ENCODE measurements at places on chromosomes 16 and 17. TPM values are rescaled to one million over a fixed set of nuclear protein-coding genes. Genes with fewer than 3 reads are reported as not detected.

Gene HAP1
- 1.6 TPM for total RNA-seq

DNA sequence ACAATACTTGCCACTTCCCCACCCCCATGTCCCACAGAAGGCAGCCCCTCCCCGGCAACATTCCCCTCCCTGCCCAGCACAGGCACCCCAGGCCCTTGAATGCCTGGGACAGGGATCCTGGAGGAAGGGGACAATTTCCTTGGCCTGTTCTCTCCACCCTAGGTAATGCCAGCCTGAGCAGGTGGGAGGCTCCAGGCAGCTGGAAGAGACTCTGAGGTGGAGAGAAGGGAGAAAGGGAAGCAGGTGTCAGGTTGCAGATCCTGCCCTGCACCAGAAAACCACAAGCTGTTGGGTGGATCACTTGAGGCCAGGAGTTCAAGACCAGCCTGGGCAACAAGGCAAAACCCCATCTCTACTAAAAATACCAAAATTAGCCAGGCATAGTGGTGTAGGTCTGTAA lies 8.9 kb downstream of the MPP2 start:
- no peak for DNase-seq

Gene CNGB1
- not detected for total RNA-seq

Gene NTHL1
- 39.3 TPM for total RNA-seq

Gene KCTD19
- total RNA-seq, result 0.21 TPM

DNA sequence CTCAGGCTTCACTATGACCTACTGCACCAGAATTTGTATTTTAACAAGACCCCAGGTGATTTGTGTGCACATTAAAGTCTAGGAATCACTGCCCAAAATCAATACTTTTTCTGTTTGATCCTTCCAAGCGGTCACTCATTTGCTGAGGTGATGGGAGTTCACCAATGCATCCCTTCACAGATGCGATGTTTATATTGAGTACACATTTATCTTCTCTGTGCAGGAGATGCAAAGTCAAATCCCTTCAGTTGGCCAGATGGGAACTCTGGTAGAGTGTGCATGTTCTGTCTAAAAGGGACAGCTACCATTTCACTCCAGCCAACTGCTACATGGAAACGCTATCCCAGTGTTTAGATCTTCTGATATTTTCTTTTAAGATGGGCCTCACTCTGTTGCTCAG lies 122.6 kb upstream of the HS3ST2 start:
- no peak for DNase-seq

DNA sequence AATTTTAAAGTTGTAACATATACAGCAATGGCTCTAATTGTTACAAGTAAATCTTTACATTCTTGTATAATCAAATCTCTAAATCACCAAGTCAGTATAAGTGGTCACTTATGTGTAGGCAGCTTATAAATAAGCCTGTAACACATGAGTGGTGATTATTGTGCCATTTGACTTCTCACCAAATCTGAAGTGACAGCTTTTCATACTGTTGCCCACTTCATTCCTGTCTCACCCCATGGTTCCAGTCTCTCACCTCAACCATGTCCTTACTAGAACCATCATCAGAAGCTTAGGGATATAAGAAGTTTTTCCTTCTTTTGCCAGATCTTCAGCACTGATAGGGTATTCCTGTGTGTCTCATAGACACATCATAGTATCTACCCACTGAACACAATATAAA lies 23.5 kb downstream of the TNRC6A start:
- no peak for DNase-seq

GRCh38 chr16:2210386-2211365 lies at the start of gene BRICD5:
TSS of gene BRICD5 (minus strand) at chr16:2210863. CDS start at chr16:2210833, 30 bp downstream.
- DNase-seq, result no peak

GRCh38 chr17:71441098-71441497 lies 679.7 kb upstream of the SOX9 start:
- DNase-seq, result peak; percentile 97

Gene METRN
- total RNA-seq, result 161 TPM

- DNase-seq, result no peak
These were observed 91.3 kb downstream of the MAF start for GRCh38 chr16:79509211-79509631.

DNA sequence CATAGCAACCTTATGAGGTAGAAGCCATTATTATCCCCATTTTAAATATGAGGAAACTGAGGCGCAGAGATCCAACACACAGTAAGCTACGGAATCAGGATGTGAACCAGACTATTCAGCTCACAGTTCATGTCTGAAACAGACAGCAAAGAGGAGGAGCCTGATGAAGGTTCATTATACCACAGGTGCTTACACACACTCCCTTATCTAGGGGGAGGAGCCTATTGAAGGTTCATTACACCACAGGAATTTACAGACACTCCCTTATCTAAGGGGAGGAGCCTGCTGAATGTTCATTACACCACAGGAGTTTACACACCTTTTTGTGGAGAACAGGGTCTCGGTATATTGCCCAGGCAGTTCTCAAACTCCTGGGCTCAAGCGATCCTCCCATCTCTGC lies 21.9 kb downstream of the C16orf95 start:
- no peak for DNase-seq

GRCh38 chr17:33653399-33653788 lies 360.3 kb upstream of the ASIC2 start:
- DNase-seq, result no peak

DNA sequence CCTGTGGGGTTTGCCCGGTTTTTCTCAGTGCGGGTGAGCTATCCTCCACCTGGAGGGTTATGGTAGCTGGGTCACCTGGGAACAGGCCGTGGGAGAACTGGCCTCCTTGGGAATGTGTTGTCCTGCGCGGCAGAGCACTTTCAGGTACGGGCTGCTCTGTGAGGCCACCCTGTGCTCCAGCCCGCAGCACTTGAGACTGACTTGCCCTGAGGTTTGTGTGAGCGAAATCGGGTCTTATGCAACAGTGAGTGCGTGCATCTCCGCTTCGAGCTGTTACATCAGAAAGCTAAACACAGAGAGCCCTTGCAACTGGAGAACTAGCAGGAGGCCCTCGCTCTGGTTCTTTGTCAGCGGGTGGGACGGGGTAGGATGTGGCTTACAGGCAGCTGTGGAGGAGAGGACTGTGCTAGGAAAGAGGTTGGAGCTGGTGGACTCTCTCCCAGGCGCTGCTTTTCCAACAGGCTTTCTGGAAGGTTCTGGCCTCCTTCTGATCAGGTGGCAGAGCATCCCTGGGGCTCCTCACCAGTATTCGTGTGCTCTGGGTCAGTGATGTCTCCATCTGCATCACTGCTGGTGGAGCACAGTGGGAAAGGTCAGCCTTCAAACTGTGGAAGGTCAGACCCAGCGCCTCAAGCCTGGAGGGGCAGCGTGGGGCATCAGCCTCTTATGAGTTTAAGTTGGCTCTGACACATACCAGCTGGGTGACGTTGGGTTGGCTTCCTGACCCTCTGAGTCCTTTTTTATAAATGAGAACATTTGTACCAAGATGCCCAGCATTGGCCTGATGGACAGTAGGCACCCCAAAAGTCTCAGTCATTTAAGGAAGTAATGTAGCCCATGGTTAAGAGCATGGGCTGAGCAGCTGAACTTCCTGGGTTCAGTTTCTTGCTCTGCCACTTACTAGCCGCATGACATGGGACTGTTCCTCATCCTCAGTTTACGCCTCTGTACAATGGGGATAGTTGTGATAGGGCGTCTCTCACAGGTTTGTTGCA lies 76.3 kb downstream of the KSR1 start:
- no peak for DNase-seq

- no peak for DNase-seq
These were observed 92.3 kb downstream of the PITPNC1 start for GRCh38 chr17:67469208-67469980.

DNA sequence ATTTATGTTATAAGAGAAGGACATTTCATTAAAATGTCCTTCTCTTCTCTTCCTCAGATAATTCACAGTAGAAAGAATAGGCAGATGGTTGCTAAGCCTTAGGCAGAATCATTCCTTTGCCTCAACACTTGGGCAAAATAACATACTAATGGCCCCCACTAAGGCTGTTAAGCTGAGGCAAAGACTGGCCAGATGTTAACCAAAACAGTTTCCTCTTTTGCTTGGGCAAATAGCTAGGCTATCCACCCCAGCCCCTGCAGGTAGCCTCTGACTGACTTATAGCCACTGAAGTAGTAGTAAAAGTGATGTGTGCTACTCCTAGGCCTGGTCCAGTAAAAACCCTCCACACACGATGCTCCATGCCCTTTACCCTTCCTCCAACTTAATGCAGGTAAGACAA lies 55.2 kb downstream of the SPAG9 start:
- DNase-seq, result no peak

DNA sequence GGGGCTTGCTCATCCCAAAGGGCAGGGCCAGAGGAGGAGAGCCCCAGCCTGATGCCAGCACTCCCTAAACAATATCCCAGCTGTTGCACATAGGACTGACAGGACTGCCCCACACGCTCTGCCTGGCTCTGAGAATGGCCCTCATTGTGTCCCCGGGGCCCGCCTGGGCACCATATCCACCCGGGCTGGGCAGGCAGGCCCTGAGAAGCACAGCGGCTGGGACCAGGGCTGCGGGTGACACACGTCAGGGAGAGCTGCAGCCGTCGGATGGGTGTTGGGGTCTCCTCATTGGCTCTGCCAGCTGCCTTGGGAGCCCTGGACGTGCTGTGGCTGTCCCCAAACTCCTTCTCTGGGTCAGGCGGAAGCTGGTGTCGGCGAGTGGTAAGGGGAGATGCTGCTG lies 4.2 kb downstream of the BCAR1 start:
- no peak for DNase-seq

DNA sequence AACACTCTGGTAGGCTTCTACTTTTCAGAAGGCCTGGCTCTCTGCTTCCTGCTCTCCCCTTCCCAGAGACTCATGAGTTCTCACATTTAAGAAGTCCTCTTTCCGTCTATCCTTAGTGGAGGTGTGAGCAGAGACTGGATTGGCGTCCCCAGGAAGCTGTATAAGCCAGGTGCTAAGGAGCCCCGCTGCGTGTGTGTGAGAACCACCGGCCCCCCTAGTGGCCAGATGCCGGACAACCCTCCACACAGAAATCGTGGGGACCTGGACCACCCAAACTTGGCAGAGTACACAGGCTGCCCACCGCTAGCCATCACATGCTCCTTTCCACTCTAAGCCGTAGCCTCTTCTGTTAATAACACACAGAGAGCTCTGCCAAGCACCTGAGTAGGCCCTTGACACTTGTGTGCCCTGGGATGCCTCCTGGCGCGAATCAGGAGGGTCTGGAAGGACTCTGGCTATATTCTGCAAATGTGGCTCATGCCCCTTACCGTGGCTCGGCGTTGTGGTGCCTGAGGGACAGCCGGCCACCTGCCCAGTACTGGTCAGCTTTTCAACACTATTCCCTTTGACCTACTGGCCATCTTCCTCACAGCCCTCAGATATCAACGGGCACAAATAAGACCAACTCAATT lies 13.9 kb downstream of the CYB5D2 start:
- DNase-seq, result no peak

DNA sequence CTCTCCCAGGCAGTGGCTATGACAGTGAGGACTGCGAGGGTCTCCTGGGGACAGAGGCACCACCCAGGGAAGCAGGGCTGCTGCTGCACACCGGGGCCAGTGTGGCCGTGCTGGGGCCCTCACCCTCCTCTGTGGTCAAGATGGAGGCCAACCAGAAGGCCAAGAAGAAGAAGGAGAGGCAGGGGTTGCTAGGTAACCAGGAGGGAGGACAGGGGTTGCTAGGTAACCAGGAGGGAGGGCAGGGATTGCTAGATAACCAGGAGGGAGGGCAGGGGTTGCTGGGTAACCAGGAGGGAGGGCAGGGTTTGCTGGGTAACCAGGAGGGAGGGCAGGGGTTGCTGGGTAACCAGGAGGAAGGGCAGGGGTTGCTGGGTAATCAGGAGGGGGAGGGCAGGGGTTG lies 55.2 kb downstream of the ACTG1 start:
- DNase-seq, result no peak

DNA sequence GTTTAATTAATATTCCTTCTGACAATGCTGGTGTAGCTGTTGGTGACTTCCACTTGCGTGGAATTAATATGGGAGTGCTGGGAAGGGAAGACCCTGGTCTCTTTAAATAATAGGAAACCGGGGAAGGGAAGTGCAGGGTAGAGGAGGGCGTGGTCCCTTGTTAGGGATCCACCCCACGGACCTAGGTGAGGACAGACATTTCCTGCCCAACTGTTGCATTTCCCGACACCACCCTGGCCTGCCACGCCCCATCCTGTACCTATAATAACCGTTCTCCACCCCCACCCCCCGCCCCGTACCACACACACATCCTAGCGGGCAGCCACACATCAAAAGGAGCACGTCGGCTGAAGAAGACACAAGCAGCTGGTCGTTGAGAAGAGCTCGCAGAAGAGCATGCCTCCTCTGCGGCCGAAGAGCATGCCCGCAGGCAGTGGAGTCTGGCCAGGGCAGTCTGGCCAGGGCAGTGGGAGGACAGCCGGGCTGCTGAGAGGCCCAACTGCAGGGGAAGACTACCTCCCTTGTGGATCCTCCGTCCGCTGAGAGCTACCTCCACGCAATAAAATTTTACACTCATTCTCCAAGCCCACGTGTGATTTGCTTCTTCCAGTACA lies 36.8 kb upstream of the MMD start:
- no peak for DNase-seq

- DNase-seq, result no peak
These were observed 133.4 kb downstream of the OR1D5 start for GRCh38 chr17:2929881-2930533.

DNA sequence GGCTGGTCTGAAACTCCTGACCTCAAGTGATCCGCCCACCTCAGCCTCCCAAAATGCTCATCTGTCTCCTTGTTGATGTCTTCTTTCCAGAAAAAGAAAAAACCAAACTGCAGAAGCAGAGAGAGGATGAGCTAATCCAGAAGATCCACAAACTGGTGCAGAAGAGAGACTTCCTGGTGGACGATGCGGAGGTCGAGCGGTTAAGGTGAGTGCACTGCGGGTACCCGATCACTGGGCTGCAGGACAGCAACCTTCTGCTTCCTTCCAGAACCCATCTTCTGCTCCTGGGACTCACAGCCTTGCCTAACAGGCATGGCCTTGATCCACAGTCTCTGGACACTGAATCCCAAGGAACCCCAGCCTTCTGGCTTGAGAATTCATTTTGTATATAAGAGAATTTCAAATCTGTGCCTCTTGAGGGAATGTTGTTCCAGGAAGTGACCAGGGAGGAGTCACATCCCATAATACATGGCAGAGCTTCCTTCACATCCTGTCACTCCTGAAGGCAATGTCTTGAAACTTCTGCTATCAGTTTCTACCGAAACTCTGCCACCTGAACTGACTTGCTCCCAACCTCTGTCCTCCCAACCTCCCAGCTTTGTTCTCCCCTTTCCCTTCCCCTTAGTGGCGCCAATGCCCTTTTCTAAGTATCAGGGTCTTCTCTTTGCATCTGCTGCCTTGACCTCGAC lies 61.7 kb downstream of the MARF1 start:
- no peak for DNase-seq

- no peak for DNase-seq
These were observed 63.9 kb downstream of the MYO1D start for GRCh38 chr17:32813021-32813420.

DNA sequence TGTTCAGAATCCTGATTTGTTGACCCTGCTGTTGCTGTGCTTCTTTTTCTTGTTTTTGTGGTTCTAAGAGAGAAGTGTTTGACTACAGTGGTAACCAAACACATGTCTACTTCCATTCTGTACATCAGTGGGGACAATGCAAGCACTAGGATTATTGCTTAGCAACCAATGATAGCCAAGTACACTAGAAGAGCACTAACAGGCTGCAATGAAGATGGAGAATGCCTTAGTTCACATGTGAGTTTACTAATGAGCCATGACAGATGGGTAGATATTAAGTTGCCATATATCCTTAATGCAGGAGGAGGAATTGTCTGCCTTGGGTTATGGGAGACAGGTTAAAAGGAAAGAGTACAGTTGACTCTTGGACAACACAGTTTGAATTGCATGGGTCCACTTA lies 8.3 kb downstream of the EFCAB5 start:
- DNase-seq, result no peak

All from kidney epithelial cell (primary cell).